ENCODE measurements at places on chromosomes 7 and 10.

- DNase-seq, result no peak
Observed at GRCh38 chr7:27098578-27099451, 3.0 kb upstream of the HOXA1 start.

DNA sequence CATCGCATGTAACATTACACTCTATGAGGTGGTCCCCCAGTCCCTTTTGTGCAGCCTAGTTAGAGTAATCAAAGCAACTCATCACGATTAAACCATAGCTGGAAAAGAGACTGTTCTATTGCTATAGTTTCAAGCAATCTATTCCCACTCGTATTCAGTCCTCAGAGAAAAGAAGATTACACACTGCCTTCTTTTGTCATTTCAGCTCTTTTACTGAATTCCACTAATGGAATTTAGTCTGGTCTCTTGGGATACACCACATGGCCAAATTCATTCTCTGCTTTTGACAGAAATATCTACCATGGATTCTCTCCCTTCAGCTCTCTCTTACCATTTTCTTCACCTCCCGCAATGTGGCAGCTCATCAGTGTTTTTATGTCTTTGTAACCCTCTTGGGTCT, 108.9 kb upstream of the HDAC9 start:
- no peak for DNase-seq

GRCh38 chr10:91123261-91123660, 97.2 kb upstream of the PCGF5 start:
- DNase-seq, result no peak

- no peak for DNase-seq
Observed at GRCh38 chr7:99109108-99110051, 34.5 kb downstream of the SMURF1 start.

GRCh38 chr10:75408911-75409885, 7.6 kb upstream of the ZNF503 start:
- DNase-seq, result no peak

GRCh38 chr10:71638064-71638821, 81.3 kb downstream of the C10orf105 start:
- no peak for DNase-seq

Data from NCI-H1417 treated with DMSO at 0.1 percent for 48 hours (cell line).